ENCODE measurements at places on chromosomes 2 and 18.

GRCh38 chr2:10243926-10244270, 58.8 kb upstream of the HPCAL1 start:
- DNase-seq = no peak

GRCh38 chr2:217521820-217522219, 481.0 kb downstream of the TNS1 start:
- DNase-seq = no peak

GRCh38 chr2:69438580-69438979, 1.3 kb upstream of the NFU1 start:
- DNase-seq = no peak

GRCh38 chr18:48785736-48786454, 164.9 kb downstream of the SMAD7 start:
- DNase-seq = no peak

DNA sequence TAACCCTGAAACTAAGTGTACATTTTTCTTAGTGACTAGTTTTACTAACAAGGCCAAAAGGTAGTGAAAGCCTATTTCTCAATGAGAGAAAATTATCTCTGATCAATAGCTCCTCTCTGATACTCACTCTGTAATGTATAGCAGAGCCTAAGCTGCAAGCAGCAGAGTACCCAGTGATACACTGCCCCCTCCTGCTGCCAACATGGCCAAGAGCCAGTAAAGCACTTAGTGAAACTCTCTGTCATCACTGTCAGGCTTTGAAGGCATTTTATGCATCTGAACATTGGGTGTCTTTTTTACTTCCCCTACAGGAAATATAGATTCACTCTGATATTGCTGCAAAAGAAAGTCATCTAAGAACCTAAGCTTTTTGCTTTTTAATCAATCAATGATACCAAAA, 784.1 kb upstream of the CDH7 start:
- DNase-seq = no peak

GRCh38 chr2:211534632-211535031, 978.2 kb downstream of the CPS1 start:
- no peak for DNase-seq

GRCh38 chr2:108363908-108364225, 13.9 kb upstream of the SULT1C4 start:
- DNase-seq = no peak

DNA sequence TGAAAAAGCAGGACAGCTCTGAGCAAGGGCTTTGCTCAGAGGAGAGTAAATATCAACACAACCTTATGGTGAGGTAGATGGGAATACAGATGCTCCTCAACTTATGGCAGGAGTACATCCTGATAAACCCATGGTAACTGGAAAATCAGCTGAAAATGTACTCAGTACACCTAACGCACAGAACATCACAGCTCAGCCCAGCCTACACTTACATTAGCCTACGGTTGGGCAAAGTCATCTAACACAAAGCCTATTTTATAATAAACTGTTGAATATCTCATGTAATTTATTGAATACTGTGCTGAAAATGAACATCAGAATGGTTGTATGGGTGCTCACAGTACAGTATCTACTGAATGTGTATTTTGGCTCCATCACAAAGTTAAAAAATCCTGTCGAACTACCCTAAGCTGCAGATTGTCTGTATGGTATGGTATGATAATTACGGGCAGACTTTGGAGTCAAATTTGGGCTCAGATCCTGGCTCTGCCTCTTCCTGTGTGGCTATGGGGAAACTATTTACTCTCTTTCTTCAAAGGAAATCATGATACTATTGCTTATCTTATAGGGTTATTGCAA, 120.3 kb upstream of the LYPD1 start:
- no peak for DNase-seq

DNA sequence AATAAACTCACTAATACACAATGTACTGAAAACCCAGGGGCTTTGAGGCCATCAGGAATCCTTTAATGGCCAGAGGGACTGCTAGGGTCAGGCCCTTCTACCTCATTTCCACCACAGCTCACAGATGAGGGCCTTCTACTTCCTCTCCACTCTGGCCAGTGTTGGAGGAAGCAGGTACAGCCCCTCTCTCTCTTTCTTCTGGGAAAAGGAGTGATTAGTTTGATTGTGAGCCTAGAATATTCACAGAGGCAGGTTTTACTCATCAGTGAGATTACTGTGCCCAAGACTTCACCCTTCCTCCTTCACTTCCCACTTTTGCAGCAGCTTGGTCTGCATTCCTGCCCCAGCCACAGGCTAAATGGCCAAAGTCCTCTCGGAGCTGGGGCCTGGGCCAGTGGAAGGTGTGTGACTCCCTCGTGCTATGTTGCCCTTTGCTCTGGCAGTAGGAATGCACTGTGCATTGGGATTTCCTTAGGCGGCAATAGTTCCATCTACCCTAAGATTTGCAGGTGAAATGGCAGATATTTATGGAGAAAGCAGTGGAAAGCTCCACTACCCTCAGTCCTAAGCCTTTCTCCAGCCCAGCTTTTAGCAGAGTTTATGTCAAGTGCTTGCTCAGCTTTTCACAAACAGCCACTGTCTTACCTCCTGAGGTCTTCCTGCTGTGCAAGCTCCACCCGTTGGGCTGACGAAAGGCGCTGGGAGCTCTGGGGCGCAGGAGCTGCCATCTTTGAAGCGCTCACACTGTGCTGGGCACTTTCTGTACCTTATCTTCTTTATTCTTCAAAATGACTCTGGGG, 36.2 kb upstream of the YES1 start:
- DNase-seq = no peak

DNA sequence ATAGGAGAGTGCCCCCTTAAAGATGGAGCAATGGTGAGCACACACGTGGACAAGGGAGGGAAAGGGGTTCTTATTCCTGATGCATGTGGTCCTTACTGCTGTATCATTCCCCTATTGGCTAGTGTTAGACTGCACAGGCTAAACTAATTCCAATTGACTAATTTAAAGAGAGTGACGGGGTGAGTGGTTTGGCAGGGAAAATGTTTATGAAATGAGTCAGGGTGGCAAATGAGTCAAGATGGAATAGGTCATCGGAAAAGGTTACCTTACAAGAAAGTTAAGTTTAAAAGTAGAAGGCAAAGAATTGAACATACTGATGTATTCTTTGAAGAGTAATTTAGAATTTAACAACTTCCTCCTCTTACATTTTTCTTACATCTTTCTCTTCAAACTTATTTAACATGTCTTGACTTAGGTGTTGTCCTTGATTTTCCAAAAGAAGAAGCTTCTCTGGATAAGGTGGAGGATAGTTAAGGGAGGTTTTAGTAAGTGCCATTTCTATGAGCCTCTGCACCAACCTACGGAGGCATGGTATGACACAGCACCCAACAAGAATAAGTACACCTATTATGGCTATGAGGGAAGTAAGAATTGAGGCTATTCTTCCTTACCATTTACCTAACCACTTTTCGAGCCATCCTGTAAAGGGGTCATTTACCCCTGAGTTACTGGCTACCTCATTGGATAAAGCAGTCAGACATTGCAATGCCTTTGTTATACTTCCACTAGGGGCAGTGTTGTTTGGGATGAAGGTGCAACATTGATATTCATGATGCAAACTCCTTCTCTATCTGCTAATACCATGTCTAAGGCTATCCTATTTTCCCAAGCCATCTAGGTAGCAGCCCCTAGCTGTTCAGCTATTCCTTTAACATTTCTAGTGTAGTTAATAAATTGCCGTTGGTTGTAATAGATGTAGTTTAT, 1345.8 kb upstream of the LRRTM1 start:
- DNase-seq = no peak
